ENCODE measurements at places on chromosomes 13 and 19. TPM values are rescaled to one million over a fixed set of nuclear protein-coding genes. Genes with fewer than 3 reads are reported as not detected.

DNA sequence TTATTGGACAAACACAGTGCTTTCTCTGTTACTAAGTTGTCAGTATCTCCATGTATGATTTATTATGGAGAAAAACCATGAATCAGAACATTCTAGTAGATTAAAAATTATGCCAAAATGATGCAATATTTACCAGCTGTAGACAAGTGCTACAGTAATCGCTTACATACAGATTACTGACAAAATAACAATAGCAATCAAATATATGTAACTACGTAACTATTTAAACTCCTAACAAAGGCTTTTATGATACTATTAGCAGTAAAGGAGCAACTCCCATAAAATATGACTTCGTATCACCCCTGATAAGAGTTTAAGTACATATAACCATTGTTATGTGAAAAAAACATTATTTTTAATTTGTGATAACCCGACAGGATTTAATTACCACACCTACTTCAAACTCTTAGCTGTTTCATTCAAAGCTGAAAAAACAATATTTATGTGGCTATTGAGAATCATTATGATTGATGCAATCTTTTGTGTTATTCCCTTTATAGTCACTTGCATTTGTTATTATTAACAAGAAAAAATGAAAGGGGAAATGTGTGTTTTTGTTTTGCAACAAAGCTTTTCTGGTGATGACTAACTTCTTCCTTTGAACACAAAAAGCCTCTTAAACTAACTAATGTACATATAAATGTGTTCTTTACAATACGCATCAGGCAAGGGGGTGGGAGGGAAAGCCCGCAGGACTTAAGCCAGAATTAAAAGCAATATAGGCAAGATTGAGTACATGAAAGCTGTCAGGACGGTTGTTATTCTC lies 147.4 kb downstream of the ABCC4 start:
- peak; percentile 7 for DNase-seq

Gene ZNF208
- total RNA-seq, result 2.9 TPM

- DNase-seq, result no peak
These were observed 21.5 kb upstream of the SGCG start for GRCh38 chr13:23159205-23159759.

GRCh38 chr13:96779691-96780090 lies 214.6 kb downstream of the OXGR1 start:
- DNase-seq, result no peak

DNA sequence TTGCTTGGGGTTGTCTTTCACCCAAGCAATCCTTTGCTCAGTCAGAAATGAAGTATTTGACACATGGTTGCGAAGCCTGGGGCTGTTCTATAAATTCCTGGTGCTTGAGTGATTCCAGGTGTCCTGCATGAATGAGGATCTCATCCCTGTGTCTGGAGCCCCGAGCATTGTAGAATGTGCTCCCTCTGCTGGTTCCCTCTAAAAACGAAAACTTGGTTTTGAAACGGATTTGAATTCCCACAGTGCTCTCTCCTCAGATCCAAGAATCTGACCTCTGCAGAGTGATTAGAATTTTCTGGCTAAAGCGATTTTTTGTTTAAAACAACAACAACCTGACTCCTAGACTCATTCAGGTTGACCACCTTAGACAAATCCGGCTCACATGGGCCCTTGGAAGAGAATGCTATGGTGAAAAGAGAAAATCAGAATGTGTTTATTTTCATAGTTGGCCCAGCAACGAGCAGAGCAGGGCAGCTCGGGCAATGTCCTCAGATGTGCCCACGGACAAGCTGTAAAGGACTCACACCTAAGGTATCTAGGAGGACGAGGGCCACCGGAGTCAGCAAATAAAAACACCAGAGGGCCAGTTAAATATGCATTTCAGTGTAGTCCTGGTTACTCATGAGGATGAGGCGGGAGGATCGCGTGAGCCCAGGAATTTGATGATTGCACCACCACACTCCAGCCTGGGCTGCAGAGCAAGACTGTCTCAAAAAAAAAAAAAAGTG lies 8.7 kb upstream of the ATP12A start:
- no peak for DNase-seq

DNA sequence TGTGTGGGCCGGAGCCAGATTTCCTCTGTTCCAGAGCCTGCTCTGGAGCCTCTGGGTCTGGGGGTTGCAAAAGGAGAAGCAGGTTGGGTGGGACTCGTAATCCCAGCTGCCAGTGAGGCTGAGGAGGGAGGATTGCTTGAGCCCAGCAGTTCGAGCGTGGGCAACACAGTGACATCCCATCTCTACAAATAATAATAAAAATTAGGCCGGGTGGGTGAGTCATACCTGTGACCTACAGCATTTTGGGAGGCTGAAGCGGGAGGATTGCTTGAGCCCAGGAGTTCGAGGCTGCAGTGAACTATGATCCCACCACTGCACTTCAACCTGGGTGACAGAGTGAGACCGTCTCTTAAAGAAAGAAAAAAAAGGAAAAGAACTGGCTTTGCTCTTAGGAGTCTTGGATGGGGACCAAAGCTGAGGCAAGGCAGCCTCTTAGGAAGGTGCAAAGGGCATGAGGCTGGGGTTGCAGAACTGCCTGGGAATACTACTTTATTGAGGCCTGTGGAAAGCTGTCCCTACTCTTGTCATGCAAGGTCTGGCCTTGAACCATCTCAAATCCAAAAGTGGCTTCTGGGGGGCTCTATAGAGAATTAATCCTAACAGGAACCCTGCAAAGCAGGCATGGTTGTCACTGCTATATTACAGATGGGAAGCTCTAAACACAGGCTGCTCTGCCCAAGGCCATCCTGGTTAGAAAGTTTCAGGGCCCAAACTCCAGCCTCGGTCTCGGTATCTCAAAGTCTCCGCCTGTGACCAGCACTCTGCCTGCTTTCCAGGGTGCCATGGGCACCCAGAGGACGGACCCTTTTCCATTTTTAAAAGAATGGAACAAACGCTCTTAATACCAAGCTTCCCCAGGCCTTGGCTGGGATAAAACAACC lies 880 bp upstream of the C19orf12 start:
- DNase-seq, result no peak

Gene APLP1
- total RNA-seq, result not detected

Gene DLEU7
- not detected for total RNA-seq

DNA sequence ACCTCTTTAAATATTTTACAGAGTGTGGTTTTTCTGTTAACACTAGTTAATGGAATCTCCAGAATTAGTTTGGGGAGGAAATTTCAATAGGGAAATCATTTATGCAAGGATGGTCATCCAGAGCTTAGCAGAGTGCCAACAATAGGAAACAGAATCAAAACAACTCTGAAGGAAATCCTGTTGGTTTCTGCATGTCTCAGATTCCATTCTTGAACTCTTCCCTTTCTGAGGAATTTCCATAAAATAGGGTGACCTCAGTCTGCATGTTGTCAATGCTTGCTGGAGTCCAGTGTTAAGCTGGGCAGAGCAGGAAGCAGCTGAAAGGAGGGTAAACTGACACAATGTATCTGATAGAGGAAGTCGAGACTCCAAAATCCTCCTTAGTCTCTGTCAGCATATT lies 16.9 kb downstream of the CBY2 start:
- DNase-seq, result no peak

- DNase-seq, result no peak
These were observed 1.8 kb upstream of the NEK3 start for GRCh38 chr13:52161181-52161646.

DNA sequence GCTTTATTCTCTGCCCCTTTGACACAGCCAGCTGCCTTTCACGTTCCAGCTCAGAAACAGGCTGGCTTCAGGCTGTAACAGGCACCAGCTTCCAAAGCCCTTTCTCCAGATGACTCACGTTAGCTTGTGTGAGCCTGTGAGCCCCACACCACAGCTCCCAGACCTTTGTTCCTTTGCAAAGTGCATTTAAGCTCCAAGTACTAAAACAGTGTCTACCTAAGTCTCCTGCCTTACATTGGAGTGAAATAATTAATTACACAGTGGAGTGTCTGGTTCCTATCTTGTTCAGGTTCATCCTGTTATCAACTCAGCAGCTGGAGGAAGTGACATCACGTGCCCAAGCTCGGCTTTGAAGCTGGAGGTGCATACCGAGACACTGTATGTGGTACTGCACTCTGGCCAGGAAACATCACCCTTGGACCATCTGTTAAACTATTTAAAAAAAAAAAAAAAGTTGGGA lies 475.8 kb downstream of the FOXO1 start:
- DNase-seq, result peak; percentile 76

Gene CYP2A7
- total RNA-seq, result not detected

Gene POU2F2
- total RNA-seq, result 19.9 TPM

DNA sequence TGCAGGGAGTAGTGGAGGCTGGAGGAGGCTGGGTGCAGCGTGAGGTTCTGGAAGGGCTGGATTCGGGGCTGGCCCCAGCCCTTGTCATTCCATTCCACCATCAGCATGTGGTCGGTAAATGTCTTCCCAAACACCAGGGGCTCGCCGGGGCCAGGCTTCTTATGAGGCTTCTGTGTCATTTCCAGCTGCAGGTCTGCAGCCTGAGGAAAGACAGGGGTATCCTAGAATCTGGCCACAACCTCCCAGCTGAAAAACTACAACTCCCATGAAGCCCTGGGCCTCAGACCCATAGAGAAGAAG lies 4.4 kb downstream of the BCAT2 start:
- peak; percentile 29 for DNase-seq

Gene ANGPTL8
- not detected for total RNA-seq

DNA sequence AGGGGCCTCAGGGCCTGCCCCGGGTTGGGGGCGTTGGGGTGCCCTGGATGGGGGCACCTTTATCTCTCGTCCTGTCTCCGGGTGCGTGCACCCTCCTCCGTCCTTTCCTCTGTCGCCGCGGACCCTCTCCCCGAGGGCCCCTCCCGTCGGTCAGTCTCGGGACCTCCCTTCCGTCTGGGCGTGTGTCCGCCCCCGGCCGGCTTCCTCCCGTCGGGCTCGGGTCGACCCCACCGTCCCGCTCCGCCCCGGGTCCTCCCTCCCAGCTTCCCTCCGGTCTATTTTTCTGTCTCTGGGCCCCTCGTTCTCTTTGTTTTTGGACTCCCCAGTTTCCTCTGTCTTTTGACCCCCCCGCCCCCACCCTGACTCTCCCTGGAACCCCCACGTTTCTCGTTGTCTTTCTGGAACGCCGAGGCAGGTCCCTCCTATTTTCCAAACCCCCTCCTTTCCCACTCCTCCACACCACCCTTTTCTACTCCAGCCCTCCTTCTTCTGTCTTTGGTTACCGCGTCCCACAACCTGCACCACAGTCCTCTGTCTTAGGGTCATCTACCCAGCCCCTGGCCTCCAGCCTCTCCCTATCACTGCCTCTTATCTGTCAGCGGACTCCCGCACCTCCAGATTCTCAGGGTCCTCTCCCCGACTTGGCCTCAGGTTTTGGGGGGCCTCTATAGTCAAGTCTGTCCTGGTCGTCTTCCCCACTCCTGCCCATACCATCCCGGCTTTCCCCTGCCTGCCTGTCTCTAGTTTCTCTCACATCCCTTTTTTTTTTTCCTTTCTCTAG lies 757 bp downstream of the EGLN2 start:
- no peak for DNase-seq

Gene KHSRP
- total RNA-seq, result 128 TPM

DNA sequence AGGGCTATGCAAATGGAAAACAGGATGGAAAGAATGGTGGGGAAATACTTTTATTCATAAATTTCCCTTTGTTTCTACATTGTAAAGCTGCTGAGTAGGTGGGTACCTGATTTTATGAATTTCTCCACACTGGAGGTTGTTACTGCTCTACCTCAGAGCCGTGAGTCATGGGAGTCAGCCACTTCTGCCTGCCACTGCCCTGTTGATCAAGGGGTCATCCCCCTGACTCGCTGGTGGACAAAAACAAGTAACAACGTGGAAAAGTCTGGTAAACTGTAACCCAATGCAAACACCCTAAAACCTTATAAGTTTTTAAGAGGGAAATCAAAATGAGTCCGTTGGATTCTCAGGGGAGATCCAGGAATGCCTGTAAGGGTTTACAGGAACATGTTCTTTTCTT lies 329.5 kb downstream of the ATP8A2 start:
- no peak for DNase-seq

DNA sequence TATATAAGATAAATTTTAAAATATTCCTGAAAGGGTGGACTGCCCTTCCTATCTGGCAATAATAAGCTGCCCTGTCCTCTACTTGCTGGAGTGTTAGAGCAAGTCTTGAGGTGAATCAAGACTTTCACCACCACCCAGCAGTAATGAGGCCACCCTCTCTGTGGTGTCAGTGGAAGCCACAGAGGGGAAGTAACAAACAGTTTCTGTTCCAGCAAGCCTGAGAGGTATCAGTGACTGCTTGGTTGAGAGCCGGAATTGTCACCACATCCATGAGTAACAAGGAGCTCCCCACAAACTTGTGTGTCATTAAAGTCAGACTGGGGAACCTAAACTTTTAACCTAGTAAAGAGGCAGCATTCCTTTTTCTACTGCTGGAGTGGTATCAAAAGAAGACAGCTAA lies 532.7 kb upstream of the SPRY2 start:
- DNase-seq, result no peak

- DNase-seq, result no peak
These were observed 134.1 kb downstream of the LACC1 start for GRCh38 chr13:44013758-44014291.

DNA sequence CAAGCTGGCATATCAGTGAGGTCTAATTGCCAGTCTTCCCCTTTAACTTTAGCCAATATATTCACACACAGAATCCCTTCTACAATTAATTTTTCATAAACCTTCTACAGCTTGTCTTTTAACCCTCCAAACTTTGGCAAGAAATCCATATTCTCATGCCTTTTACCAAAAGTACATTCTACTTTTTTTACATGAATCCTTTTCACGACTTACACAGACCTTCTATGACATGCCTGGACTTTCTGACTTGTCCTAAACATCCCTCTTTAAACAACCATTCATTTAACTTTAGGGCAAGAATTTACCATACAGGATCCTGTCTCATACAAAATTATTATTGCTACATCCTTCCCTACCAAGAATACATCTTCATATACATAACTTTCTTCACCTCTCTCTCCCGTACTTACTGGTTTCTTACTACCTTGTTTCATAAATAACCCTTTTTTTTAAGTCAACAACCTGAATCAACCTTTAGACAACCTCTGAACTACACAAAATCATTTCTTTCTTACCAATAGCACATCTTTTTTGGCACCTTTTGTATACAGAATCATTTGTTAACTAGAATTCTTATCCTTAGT lies 23.5 kb downstream of the ZNF544 start:
- no peak for DNase-seq

DNA sequence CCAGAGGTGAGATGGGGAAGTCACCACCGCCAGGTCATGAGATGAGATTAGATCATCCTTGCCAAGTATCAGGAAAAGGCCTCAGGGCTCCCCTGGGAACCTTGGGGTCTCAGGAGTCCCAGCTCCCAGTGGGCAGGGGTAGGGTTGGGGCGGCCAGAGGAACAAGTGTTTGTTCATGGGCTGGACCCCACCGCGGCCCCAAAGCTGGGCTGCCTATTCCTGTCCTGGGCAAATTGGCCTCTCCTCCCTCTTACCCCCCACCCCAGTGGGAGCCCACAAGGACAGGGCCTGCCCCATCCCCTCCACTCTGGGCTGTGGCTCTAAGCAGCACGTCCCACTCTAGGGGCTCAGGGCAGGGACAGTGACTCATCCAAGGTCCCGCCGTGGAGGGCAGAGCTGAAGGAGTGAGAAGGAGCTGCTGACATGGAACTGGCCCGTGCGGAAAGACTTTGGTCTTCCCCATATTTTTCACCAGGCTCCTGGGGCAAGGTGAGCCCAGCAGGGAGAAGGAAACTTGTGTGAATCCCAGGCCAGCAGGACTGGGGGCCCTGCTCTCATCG lies 4.0 kb upstream of the HCN2 start:
- no peak for DNase-seq

All from CD4-positive, alpha-beta T cell (primary cell).